Activated T-helper 1 cell treated with anti-CD3 and anti-CD28 coated beads, Interleukin-12 subunit alpha, Interleukin-12 subunit beta, Interleukin-2, Interleukin-4 antibody, amounts not matched to agents 30 ng/mL and 10 ng/mL and 1 ng/mL, durations not matched to agents 14 hours and 24 hours and 36 hours (primary cell): ENCODE measurements at places on chromosomes 4 and X. TPM values are rescaled to one million over a fixed set of nuclear protein-coding genes. Genes with fewer than 3 reads are reported as not detected.

PNMA6A gene
- 0.56 and 0.73 TPM in 2 replicates for total RNA-seq

GC gene
- total RNA-seq, result not detected in 2 replicates

LINC00632 gene
- 3.3 and 4.1 TPM in 2 replicates for total RNA-seq

GRCh38 chrX:105567082-105567481 is 255.3 kb upstream of the NRK start:
- DNase-seq, result no peak
- H3K36me3 ChIP-seq, result no peaks in the 10 kb centered on the region
- H3K27me3 ChIP-seq, result no peaks in the 10 kb centered on the region
- no peaks in the 10 kb centered on the region for H3K4me1 ChIP-seq
- H3K27ac ChIP-seq, result no peak overlapping the region

- H3K4me3 ChIP-seq, result no peak overlapping the region
- DNase-seq, result no peak
- H3K27ac ChIP-seq, result no peak overlapping the region
Observed at GRCh38 chrX:37879692-37880091, 32.3 kb upstream of the DYNLT3 start.

- H3K27ac ChIP-seq, result no peak overlapping the region
- H3K4me1 ChIP-seq, result peaks cover 7% of the 10 kb centered on the region
- no peaks in the 10 kb centered on the region for H3K27me3 ChIP-seq
- no peak for DNase-seq
Observed at GRCh38 chrX:46255046-46255445, 290.2 kb downstream of the ZNF674 start.

DNA sequence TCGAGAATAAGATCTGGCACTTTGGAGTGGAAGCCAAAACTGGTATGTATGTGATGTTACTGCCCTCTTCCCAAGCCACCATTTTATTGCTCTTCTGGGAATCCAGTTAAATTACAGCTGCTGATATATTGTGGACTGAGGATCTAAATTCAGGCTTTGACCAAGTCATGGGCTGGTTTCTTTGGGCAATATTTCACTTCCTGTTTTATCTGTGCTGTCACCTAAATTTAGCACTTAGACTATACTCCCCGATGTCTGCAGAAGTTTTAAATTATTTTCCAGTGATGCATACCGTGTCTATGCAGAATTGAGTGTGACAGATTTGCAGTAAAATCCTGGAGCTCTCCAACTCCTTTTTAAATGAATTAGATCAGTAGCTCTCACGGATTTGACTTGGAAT is 100.0 kb downstream of the TEX13A start:
- DNase-seq, result no peak
- H3K4me1 ChIP-seq, result no peaks in the 10 kb centered on the region
- no peak overlapping the region for H3K27ac ChIP-seq
- H3K36me3 ChIP-seq, result no peaks in the 10 kb centered on the region
- no peak overlapping the region for H3K4me3 ChIP-seq

CXCR3 gene
- 53.9 and 55.4 TPM in 2 replicates for total RNA-seq

DNA sequence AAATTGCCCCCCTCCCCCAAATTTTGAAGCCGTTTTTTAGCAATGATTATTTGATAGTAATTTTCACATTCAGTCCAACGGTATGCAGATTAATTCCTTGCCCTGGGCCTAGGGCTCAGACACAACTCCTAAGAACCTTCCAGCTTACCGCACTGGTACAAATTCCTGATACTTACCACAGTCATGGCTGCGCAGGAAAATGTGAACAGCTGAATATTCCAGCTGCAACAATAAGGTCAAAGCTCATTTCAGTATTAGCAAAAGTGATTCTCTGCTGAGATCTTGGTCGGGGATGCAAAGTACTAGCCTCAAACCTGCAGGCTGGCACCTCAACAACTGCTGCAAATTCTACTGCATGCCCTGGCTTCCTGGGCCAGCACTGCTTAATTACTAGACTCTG is 3.0 kb downstream of the ATP11C start:
- H3K27me3 ChIP-seq, result no peaks in the 10 kb centered on the region
- H3K36me3 ChIP-seq, result no peaks in the 10 kb centered on the region
- H3K4me1 ChIP-seq, result peaks cover 19% of the 10 kb centered on the region
- no peak for DNase-seq
- peak overlapping the region; percentile 21 for H3K4me3 ChIP-seq
